ENCODE measurements at places on chromosomes 11 and 22.

- no peak for ATAC-seq
Measured at GRCh38 chr11:92264350-92264749, 39.7 kb downstream of the FAT3 start.

GRCh38 chr11:34124885-34125668 lies 19.6 kb downstream of the NAT10 start:
- no peak for ATAC-seq

GRCh38 chr11:128155590-128155989 lies 431.8 kb downstream of the ETS1 start:
- ATAC-seq = peak; percentile 85

GRCh38 chr22:46070215-46070802 lies 80.0 kb upstream of the PPARA start:
- peak; percentile 50 for ATAC-seq

DNA sequence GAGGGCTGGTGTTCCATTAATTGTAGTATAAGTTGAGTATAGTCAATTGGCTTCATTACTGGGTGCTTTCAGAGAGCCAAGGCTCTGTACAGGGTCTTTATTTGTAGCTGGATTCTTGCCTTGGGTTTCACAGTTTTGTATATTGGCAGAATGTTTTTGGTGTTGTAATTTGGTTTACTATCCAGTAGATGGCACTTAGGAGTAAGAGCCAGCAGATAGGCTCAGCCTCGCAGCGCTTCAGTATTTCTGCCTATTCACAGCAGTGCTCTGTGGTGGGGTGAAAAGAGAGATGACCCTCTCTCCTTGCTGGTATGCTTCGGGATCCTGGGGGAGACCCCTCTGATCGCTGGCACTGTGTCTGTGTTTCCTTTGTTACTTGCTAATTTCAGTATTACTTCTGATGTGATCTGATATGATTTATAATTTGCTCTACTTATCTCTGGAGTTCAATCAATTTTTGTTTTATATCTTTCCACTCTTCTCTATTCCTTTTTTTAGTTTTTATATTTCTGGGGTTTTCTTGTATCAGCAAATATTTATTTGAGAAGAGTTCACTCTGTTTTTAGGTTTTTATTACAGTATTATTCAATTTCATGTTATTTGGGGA lies 52.2 kb downstream of the ANO5 start:
- ATAC-seq = peak; percentile 31

- ATAC-seq = no peak
Measured at GRCh38 chr11:21806508-21806907, 386.4 kb upstream of the ANO5 start.

DNA sequence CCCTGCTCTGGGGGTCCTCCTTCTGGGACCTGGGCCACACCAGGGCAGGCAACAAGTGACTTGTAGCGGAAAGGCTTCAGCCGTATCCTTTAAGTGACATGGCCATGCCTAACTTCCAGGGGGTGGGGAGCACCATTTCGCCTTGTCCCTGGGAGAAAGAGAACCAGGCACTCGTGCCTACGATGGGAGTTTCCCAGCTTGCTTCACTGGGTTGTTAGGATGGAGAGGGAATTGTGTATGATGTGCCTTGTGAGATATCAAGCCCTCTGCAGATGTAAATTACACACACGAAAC lies 151.4 kb downstream of the CACNA1I start:
- no peak for ATAC-seq

Data from activated T-helper 17 cell treated with anti-CD3 and anti-CD28 coated beads, Interleukin-2, amount 50 U/mL, for 72 hours (primary cell).